NCI-H2227 treated with DMSO at 0.1 percent for 48 hours (cell line): ENCODE measurements at places on chromosomes 1 and 21.

GRCh38 chr1:245598524-245599305 is 443.9 kb downstream of the KIF26B start:
- no peak for DNase-seq

DNA sequence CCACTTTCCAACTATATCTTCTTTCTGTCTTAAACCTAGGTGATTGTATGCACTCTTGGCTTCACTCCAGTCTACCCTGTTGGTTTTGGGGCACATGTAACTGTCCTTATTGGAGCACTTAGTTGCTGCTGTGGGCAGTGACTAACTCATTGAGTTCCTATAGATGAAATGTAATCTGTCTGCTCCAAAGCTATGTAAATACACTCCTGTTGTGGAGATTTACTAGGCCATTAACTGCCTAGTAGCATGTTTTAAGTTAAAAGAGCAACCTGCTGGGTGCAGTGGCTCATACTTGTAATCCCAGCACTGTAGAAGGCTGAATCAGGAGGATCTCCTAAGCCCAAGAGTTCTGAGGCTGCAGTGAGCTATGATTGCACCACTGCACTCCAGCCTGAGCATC is 137.6 kb downstream of the ZMYM4 start:
- DNase-seq, result no peak

- DNase-seq, result no peak
Measured at GRCh38 chr1:89931964-89932363, 62.9 kb upstream of the ZNF326 start.

DNA sequence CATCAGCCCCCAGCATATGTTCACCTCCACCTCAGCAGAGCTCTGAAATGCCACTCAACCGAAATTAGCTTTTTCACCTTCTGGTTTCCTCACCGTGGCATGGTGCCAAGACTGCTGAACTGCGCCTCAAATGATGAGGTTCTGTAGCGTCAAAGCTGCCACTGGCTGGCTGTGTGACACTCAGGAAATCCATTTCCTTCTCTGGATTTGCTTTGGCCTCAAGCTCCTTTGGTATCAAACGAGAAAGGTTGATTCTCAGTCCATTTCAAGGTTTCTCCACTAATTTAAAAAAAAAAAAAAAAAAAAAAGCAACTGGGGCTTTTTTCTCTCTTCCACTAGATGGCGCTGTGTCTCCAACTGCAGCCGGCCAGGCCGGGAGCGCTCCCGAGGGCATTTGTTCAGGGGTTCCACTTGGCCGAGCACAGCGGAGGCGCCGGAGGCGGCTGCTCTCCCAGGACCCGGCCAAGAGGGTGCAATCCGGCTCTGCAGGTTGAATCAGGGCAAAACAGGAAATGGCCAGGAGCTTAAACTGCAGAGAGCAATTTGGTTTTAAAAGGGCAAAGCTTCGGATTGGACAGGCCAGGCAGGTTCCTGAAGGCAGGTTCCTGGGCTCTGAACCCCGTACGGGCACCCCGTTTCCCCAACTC is 26.5 kb upstream of the PLA2G2C start:
- DNase-seq, result peak; percentile 78

DNA sequence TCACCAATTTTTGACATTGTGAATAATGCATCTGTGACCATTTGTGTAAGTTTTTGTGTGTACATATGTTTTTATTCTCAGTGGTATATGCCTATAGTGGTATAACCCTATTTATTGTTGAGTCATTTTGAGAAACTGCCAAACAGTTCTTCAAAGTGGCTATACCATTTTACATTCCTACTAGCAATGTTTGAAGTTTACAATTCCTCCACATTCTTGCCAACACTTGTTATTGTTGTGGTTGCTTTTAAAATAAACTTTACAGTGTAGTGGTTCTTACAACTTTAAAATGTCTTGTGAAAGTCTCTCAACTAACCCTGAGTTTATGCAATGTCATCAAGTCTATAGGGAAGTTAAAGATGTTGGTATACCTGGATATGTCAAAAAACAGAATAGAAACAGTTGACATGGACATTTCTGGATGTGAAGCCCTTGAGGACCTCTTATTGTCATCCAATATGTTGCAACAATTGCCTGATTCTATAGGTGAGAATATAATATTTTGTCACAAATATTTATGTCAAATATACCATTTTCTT is 219.4 kb downstream of the LRRC40 start:
- DNase-seq, result no peak

DNA sequence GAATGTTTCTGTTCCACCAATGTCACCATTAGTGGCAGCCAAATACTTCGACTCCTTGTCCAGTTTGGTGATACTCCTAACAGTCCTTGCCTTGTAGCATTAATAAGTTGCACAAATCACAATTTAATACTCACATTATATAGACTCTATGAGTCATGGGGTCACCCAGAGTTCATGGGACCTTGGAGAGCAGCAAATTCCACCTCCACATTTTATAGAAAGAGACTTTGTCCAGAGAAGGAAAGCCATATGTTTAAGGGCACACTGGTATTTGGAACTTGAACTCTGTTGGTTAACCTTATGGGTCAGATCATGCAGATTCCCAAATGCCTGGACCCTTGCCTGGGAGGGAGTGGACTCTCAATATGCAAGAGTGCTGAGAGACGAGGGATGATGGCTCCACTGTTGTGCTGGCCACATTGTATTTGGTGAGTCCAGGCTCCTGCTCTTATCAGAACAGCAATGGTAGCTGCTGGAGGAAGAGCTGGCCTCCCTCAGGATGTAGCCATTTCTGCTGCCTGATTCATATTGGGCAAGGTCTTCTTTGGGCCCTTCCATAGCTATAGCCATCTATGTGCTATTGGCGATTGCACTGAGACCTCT is 30.6 kb downstream of the DNAJC6 start:
- no peak for DNase-seq

GRCh38 chr1:190736971-190737590 is 259.4 kb upstream of the BRINP3 start:
- no peak for DNase-seq

DNA sequence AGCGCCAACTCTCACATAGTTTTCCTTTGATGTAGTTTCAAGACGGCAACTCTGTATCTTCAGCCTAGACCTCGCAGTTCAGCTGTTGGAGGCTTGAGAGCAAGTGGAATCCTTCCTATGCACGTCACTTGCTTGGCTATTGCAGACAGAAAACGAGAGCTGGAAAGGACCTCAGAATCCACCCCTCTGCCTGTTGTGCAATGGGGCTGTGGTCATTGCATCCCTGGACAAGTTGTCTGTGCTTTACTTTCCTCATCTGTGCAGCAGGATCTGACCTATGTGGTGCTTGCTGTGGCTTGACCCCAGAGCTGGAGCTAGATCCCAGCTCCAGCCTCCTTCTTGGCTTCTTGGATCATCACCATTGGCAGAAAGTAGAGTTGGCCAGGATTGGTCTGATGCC is 50.0 kb upstream of the IGSF21 start:
- no peak for DNase-seq

DNA sequence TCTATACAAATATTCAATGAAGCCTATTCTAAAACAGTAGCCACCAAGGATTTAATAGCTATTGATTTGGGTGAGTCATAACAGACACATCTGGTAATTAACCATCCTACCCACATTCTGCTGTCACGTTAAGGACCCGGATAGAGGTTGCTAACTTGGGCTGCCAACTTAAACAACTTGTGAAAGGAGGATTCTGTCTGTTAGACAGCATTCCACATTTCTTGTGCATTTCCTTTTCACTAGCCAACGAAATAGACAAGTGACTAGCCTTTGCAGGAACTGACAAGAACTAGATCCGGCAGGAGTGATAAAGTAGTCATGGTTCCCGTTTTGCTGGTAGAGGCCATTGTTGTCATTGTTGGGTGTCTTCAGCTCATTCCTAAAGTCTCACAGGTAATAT is 9.5 kb downstream of the DSCAM start:
- no peak for DNase-seq

DNA sequence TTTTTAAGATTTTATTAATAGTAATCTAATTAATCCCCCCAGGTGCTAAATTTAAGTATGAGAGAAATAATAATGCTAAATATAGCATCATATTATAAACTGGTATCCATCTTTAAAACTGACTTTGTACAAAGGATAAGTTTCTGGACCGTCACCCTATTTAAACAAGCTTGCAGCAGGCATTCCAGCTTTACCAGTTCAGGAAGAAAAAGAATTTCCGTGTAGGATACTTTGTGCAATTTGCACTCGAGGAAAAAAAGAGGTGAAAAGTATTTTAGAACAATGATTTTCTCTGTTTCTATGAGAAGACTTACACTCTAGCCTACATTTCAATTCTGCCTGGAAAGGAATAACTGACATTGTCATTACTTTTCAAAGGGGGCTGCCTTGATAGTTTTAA is 27.6 kb downstream of the HMCN1 start:
- no peak for DNase-seq

DNA sequence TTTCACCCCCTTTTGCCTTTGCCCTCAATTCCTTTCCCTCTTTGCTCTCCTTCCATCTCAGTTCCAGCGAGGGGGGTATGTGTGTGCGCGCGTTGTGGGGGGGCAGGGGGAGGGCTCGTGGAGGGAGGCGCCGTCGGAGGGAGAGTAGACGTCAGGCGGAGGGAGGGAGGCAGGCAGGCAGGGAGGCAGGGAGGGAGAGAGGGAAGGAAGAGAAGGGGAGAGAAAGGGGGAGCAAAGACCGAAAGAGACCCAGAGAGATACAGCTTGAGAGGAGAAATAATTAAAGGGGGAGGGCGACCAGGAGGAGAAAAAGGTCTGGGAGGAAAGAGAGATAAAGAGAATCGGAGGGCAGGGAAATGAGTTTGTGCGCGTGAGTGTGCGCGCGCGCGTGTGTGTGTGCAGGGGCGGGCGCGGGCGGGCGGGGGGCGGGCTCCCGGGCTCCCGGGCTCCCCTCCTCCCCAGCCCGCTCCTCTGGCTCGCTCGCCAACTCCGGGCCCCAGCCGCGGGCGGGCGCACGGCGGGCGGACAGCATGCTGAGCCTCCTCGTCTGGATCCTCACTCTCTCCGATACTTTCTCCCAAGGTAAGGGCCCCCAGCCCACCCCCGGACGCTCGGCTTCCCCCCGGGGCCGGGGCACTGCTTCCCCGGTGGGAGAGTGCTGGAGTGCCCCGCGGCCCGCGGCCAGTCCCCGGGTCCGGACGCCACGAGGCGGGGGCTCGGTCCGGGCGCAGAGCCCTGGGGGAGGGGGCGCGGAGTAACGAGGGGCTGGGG is at the start of gene KIRREL1:
Gene KIRREL1, plus strand, starts transcription at position 499 of the 771 bp plus-strand sequence. Its CDS starts 32 bp downstream, at position 531.
- DNase-seq, result peak; percentile 46

- DNase-seq, result no peak
Measured at GRCh38 chr1:214319938-214320337, 39.0 kb downstream of the SMYD2 start.

DNA sequence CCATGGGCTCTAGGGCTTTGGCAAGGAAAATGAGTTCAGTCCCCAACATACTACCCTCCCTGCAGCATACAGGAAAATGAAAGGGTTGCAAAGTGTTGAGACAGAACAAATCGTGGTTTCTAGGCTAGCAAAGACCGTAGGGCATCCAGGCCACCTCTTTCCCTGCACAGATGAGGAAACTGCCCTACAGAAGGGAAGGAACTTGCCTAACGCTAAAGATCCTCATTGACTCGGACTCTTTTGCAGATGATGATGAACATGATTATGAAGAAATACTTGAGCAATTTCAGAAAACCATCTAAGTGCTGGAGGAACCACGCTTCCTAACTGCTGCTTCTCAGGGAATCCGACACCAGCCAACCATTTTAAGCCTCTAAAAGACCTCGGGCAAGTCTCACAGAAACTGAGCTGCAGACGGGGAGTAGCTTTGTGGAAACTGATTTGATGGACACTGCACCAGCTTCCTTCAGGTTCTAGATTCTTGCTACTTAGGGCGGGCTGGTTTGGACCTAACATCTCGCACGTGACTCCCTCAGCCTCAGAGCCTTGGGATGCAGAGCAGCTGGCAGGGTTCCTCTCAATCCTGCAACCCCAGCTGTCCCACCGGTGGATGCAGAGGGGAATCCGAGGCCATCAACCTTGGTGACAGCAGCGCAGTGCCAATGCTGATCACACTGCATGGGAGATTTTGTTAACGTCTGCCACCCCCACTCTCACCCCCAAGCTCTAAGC is 13.4 kb downstream of the THEMIS2 start:
- no peak for DNase-seq

- no peak for DNase-seq
Measured at GRCh38 chr1:235746245-235746644, 96.7 kb upstream of the GNG4 start.

GRCh38 chr1:183880531-183881243 is 75.8 kb downstream of the RGL1 start:
- no peak for DNase-seq

DNA sequence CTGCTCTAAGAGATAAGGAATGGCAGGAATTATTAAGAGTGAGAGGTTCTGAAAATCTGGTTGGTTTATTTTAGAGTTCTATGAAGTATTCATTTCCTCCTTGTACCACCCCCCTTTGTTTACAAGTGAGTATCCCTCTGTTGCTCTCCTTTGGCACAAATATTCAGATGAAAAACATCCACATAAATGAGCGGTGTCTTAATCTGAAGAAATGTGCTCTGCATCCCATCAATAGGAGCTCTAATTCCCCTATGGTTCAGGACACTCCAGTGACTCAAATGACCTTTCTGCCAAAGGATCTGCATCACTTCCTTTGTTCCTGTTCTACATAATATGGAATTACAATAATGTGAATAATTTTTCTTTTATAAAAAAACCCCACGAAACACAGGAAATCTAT is 16.6 kb downstream of the DDAH1 start:
- DNase-seq, result no peak

DNA sequence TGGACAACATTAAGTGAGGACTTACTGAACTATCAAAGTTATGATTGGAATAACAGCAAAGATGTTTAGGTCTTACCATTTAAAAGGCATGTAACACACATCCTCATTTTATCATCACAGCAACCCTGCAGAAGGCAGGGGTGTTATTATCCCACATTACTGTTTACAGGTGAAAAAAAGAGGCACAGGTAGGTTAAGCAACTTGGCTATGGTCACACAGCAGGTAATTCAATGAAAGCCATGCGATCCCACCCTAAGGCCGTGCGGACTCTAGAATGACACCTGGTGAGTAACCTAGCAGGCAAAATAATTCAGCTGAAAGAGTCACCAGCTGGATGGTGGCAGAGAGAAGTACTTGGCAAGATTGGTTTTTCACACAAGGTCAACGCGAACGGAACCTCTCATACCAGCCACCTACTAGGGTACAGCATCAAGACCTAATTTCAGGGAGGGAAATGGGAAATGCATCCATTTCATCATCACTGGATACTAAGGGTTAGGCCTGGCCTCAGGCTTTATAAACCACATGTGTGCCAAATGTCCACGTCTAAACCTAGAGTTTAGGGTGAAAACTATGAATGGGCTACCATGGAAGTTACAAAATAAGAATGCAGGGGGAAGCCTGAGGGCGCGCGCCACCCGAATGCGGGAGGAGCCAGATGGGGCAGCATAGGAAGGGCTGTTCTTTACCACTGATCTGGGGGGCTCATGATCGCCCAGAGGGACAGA is 85.3 kb downstream of the SLC66A1 start:
- DNase-seq, result no peak

DNA sequence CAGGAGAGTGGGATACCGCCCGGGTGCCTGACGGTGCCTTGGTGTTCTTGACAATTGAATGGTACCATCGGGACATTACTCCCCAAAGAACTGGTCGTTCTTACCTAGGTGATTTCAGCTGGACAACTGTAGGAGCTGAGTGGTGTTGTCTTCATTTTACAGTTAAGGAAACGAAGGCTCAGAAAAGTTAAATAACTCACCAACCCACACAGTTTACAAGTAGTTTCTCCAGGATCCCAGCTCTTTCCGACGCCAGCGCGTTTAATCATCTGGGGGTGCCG is 1.6 kb downstream of the PIK3CD start:
- no peak for DNase-seq
